ENCODE measurements at places on chromosomes 13 and 19.
A peak's percentile ranks its signal among the peaks of the same experiment; 100 is the strongest.

- H3K4me3 ChIP-seq, result no peak overlapping the region
- no peak for DNase-seq
- no peak overlapping the region for H3K27ac ChIP-seq
- no peaks in the 10 kb centered on the region for H3K36me3 ChIP-seq
These were observed 331.7 kb downstream of the LIG4 start for GRCh38 chr13:107883561-107884175.

GRCh38 chr13:93345024-93345423, 118.4 kb downstream of the GPC6 start:
- H3K4me3 ChIP-seq, result no peak overlapping the region
- H3K27ac ChIP-seq, result no peak overlapping the region
- DNase-seq, result no peak
- no peaks in the 10 kb centered on the region for H3K4me1 ChIP-seq

- peaks cover 3% of the 10 kb centered on the region for H3K4me1 ChIP-seq
- no peak for DNase-seq
- H3K36me3 ChIP-seq, result no peaks in the 10 kb centered on the region
These were observed 5.5 kb upstream of the MAMSTR start for GRCh38 chr19:48724796-48725753.

DNA sequence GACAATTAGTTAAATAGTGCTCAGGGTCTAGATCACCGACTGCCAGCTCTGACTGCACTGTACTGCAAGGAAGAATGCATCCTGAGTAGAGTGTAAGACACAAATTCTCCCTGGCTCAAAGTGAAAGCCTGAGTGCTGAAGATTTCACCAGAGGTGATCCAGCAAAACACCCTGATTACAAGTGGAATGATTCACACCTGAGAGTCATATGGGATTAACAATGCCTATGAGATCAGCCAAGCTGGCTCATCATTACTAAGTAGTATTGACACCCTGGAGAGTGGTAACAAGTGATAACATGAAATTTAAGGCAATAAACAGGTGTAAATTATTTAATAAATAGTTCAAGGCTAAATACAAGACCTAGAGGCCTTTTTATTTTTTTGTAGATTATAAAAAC, 403.8 kb upstream of the PRR20A start:
- H3K4me1 ChIP-seq, result no peaks in the 10 kb centered on the region
- H3K27ac ChIP-seq, result no peak overlapping the region
- DNase-seq, result no peak
- H3K4me3 ChIP-seq, result no peak overlapping the region

DNA sequence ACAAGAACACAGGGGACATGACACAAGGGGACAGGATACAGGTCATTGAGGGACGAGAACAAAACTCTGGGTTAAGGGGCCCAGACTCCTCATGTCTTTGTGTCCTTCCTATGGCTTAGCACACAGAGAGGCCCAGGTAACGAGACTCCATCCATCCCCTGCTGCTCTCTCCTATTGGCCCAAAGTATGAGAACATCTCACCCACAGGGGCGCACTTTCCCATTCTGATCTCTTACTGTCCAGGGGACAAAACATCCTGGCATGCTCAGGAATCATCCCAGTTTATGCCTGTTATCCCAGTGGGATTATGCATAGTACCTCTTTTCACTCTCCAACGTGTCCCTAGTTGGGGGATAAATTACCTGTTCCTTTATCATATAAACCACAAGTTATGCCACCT, 19.2 kb downstream of the C13orf42 start:
- no peaks in the 10 kb centered on the region for H3K36me3 ChIP-seq
- no peaks in the 10 kb centered on the region for H3K4me1 ChIP-seq
- DNase-seq, result no peak
- no peak overlapping the region for H3K4me3 ChIP-seq

DNA sequence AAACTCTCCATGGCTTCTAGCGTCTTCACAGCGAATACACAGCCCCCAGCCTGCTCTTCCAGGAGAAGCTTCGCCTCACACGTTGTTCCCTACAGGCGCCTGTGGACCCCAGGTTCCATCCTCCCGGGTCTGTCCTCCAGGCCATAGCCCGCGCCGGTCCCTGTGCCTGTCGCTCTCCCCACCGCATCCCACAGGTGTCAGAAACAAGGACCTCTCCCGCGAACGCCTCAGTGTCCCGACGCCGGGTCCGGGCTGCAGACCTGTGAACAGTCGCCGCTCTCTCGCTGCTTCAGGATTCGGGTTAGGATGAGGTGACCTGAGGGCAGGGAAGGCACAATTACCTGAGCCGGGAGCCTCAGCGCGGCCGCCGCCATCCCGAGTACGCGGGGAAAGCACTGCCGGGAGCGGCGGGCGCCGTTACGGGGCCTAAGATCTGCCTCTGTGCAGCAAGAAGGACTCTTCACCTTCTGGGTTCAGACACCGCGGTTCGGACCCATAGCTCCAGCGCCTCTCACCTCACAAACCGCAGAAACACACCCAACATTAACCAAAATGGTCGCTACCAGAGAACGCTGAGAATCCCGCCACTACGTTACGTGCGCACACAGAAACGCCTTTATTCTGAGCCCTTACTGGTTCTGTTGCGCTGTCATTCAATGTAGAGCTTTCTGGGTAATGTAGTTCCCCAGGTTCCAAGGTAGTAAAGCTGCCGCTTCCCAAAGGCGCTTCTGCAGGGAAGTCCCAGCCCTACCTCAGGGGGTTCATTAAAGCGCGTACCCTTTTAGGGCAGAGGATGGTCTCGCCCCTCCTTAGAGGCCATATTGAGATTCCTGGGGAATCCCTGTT, at the start of gene ZNF418:
ZNF418 (minus strand) TSS at position 583 of the 846 bp plus-strand sequence. CDS start 1,580 bp downstream, outside the sequence.
- H3K36me3 ChIP-seq, result no peaks in the 10 kb centered on the region
- H3K4me3 ChIP-seq, result no peak within 1 kb of the TSS
- H3K27me3 ChIP-seq, result no peaks in the 10 kb centered on the region
- H3K27ac ChIP-seq, result no peak within 1 kb of the TSS
- DNase-seq, result no peak
- no peaks in the 10 kb centered on the region for H3K4me1 ChIP-seq

GRCh38 chr13:35808846-35809245, 322.3 kb downstream of the DCLK1 start:
- no peaks in the 10 kb centered on the region for H3K36me3 ChIP-seq
- no peak overlapping the region for H3K27ac ChIP-seq
- no peaks in the 10 kb centered on the region for H3K4me1 ChIP-seq
- H3K4me3 ChIP-seq, result no peak overlapping the region
- H3K27me3 ChIP-seq, result no peaks in the 10 kb centered on the region

- no peak for DNase-seq
- H3K27me3 ChIP-seq, result no peaks in the 10 kb centered on the region
- no peak overlapping the region for H3K27ac ChIP-seq
- H3K4me1 ChIP-seq, result 0 out of 2 replicates have a peak, but pooled peaks cover 3% of the 10 kb centered on the region
These were observed 85.2 kb upstream of the FAM216B start for GRCh38 chr13:42696191-42696590.

DNA sequence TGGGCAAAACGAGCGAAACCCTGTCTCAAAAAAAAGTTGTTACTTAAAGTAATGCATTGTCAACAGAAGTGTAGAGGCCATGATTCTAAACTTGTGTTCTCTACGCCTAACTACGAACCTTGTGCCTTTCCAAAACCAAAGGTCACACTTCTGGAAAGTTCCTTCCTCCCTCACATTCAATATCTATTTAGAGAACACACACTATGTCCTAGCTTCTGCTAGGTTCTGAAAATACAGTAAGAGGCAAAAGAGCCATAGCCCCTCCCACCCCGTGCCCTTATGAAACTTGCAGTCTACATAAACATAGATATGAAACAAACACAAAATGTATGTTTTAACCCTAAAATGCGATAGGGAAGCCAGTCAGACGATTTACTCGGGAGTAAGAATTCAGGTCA, 36.4 kb downstream of the RNF6 start:
- no peaks in the 10 kb centered on the region for H3K27me3 ChIP-seq
- DNase-seq, result no peak
- H3K4me3 ChIP-seq, result peak overlapping the region; percentile 88
- H3K36me3 ChIP-seq, result no peaks in the 10 kb centered on the region

DNA sequence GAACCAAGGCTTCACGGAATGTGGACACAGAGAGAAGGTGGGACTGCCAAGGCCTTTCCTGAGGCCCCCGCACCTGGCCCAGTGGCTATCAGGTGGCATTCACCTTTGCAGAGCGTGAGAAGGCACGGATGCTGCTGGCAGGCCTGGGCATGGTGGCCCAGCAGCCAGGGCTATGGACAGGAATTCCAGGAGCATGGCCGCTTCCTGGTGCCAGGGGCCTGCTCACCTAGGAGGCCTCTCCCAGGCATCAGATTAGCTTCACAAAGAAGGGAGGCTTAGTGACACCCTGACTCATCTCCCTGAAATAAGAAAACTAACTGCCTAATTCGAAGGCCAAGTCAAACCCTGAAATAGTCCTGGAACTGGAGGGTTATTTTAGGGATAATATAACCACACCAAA, 155.8 kb downstream of the TEX29 start:
- no peak for DNase-seq
- no peak overlapping the region for H3K27ac ChIP-seq
- no peak overlapping the region for H3K4me3 ChIP-seq
- H3K36me3 ChIP-seq, result no peaks in the 10 kb centered on the region
- H3K4me1 ChIP-seq, result no peaks in the 10 kb centered on the region

GRCh38 chr13:29196409-29197074, 376.4 kb downstream of the MTUS2 start:
- DNase-seq, result no peak
- no peak overlapping the region for H3K27ac ChIP-seq
- no peaks in the 10 kb centered on the region for H3K36me3 ChIP-seq
- no peak overlapping the region for H3K4me3 ChIP-seq

DNA sequence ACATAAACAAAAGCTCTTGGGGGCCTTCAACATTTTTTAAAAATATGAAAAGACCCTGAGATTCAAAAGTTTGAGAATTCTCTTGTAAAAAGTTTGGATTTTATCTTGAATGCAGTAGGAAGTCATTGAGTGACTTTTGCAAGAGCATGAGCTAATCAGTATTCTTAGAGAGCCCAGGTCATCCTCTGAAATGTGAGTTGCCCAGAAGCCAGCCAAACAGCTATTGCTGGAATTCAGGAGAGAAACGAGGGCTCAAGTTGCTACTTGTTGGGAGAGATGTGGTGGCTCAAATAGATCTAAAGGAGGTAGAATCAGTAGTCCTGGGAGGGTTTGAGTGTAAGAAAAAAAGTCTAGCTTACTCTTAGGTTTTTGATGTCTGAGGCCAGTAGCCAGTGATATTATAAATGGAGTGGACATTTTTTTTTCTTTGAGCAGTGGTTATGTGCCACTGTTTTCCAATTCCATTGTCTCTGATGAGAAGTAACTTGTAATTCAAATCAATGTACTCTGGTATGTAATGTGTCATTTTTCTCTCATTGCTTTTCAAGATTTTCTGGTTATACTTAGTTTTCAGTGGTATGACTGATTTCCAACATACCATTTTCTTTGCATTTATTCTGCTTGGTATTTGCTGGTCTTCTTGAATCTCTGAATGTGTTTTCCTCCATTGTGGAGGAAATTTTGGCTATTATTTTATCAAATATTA, 30.7 kb downstream of the LMO7 start:
- no peak overlapping the region for H3K27ac ChIP-seq
- peaks cover 12% of the 10 kb centered on the region for H3K4me1 ChIP-seq
- H3K36me3 ChIP-seq, result no peaks in the 10 kb centered on the region
- H3K27me3 ChIP-seq, result no peaks in the 10 kb centered on the region

DNA sequence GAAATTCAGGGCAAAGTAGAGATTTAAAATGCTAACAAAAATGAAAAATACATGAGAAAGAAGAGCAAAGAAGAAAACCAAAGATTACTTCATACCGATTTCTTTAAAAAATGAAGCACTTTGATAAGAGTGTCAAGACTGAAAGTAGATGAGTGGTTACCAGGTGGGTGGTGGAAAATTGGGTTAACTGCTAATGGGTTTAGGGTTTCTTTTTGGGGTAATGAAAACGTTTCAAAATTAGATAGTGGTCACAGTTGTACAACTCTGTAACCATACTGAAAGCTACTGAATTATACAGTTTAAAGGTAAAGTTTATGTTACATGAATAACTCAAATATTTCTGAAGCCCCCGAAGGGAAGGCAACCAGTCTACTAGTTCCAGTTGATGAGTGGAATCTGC, 179.4 kb downstream of the NDFIP2 start:
- no peak overlapping the region for H3K4me3 ChIP-seq
- H3K27ac ChIP-seq, result no peak overlapping the region
- H3K36me3 ChIP-seq, result no peaks in the 10 kb centered on the region
- no peaks in the 10 kb centered on the region for H3K4me1 ChIP-seq
- H3K27me3 ChIP-seq, result no peaks in the 10 kb centered on the region

- no peak overlapping the region for H3K4me3 ChIP-seq
- no peak overlapping the region for H3K27ac ChIP-seq
- H3K36me3 ChIP-seq, result no peaks in the 10 kb centered on the region
- no peaks in the 10 kb centered on the region for H3K27me3 ChIP-seq
These were observed 5.4 kb downstream of the KIR3DL3 start for GRCh38 chr19:54729416-54730188.

DNA sequence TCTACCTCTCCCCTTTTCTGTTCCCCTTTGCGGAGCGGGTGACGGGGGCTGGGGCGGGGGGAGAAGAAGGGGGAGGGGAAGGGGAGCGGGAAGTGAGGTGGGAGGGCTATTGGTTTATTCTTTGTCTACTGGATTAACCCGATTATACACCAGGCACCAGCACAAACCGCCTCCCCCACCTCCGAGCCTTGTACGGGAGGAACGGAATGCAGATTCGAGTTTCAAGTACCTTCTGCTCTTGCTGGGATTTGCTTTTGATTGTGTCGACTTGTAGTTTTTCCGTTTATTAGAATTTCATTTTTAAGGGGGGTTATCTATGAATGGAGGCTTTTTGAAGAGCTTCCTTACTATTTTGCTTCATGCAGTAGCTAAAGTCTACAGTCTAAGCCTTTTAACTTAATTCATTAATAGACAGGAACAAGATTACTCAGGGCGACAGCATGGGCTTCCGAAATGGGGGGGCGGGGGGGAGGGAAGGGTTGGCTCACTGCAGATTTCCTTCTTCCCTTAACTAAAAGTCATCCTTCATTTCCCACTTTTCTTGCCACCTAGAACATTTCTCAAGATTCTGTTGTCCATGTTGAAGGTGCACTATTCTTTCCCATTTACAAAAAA, 937 bp upstream of the SPRY2 start:
- peak overlapping the region; percentile 84 for H3K4me3 ChIP-seq
- H3K4me1 ChIP-seq, result peaks cover 29% of the 10 kb centered on the region
- no peaks in the 10 kb centered on the region for H3K27me3 ChIP-seq
- 0 out of 2 replicates have a peak, but pooled peaks cover 3% of the 10 kb centered on the region for H3K36me3 ChIP-seq
- H3K27ac ChIP-seq, result peak overlapping the region; percentile 91
- peak; percentile 82 for DNase-seq

GRCh38 chr13:109355875-109356434, 430.4 kb downstream of the IRS2 start:
- DNase-seq, result no peak
- H3K27ac ChIP-seq, result no peak overlapping the region
- H3K27me3 ChIP-seq, result no peaks in the 10 kb centered on the region

- H3K4me1 ChIP-seq, result no peaks in the 10 kb centered on the region
- DNase-seq, result no peak
- no peaks in the 10 kb centered on the region for H3K36me3 ChIP-seq
- H3K4me3 ChIP-seq, result no peak overlapping the region
These were observed 76.1 kb downstream of the TEX26 start for GRCh38 chr13:31008400-31009115.
